ENCODE measurements at places on chromosomes 6 and 20.
A peak's percentile ranks its signal among the peaks of the same experiment; 100 is the strongest.

GRCh38 chr6:146679386-146679785 lies 80.6 kb downstream of the ADGB start:
- no peak for DNase-seq

DNA sequence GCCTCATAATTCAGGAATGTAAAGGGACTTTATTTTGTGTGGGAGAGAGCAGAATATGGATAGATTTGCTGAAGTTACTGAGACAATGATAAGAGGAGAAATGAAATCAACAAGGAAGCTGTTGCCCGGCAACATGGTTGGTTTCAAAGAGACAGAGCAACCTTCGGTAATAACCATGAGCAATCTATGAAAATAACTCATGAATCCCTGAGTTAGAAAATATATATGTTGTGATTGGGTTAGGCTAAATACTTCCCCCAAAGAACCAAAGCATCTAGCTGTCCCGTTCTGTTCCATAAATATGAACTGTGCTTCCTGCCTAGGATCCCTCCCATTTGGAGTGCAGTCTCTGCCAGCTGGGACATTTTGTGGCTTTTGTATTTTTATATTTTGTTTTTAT lies 23.1 kb downstream of the SERPINB1 start:
- DNase-seq: no peak

DNA sequence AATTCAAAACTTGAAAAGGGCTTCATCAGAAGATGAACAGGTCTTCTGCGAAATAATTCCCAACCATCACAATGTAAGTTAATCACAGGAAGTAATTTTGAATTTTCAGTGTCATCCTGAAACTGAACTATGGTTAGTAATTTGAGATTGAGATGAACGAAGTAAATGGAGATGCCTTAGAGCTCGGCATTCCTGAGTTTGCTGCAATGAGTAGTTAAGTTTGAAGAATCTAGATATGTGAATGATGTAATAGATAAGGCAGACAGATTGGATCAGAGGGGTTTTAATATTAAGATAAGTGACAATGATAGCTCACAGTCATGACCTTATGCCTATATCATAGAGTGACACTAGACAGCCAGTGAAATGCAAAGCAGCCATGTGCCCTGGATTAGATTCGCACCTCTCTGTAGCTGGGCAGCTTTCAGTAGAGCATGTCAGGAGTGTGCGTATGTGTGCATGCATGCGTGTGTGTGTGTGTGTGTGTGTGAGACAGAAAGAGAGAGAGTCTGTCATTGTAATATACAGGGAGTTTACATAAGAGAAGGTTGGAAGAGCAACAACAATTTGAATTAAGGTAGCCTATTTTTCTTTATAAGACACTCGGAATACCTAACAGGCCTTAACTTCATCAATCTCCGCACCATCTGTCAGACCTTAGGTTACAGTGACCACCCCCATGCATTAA lies 233.0 kb downstream of the GMPR start:
- no peak for DNase-seq

- no peak for DNase-seq
Measured at GRCh38 chr6:79672631-79673111, 41.5 kb downstream of the SH3BGRL2 start.

DNA sequence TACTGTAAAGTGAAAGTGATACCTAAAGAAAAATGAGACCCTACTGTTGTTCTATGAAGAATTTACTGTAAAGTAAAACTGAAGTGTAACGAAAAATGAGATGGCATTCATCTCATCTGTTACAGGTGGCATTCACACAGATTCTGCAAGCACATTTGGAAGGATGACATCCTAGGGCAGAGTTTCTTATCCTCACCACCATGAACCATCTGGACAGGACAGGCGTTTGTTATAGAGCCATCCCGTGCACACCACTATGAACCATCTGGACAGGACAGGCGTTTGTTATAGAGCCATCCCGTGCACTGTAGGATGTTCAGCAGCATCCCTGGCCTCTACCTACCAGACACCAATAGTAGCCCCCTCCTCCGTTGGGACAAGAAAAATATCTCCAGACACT lies 294.8 kb downstream of the GMDS start:
- no peak for DNase-seq

DNA sequence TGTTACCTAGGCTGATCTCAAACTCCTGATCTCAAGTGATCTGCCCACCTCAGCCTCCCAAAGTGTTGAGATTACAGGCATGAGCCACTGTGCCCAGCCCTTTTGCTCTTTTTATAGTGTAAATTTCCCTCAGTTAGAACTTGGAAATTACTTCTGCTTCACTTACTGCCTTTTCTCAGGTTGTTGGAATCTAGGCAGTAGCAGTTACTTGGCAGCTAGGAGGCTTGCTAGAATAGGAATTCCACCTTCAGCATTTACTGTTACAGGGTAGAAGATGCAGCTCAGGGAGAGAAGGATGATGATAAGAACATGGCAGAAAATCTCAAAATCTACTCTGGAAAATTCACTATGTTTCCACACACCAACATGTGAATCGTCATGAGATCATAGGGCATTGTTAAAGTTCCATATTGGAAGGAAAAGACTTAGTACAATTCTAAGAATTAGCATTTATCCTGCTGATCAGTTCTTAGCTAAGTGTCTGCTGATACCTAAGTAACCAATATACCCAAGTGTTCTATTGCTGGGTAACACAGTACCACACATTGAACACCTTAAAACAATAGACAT lies 182.2 kb downstream of the SLC16A10 start:
- DNase-seq: no peak

DNA sequence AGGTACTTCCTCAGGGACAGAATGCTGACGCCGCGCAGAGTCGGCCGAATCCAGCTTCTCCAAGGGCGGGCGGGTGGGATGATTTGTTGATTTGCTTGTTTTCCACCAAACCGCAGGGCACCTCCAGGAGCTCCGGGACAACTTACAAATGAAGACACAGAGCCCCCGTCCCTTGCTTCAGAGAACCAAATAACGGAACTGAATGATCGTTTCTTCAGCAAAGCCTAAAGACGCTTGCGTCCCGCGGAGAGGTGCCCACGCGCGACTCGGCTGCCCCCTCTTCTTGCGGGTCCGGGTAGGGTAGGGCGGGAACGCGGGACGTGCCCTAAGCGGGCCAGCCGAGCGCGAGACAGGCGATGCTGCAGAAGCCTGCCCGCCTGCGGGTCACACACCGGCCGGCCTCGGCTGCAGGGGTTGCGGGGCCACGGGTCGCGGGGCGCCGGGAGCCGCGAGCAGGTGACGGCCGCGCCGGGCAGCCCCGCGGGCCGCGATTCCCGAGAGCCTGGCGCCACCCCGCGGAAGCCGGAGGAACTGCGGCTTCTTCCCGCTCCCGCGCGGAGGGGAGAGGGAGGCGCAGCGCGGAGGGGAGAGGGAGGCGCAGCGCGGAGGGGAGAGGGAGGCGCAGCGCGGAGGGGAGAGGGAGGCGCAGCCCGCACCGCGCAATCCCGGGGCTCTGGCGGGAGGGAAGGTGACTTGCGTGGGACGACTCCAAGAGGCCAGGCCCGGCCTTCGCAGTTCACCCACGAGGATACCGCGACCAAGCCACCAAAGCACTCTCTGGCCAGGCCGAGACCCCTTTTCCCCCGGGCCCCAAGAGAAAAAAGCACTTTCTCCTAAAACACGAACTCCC lies 7.7 kb upstream of the FOXF2 start:
- peak; percentile 94 for DNase-seq

- no peak for DNase-seq
Measured at GRCh38 chr6:20180935-20181334, 31.3 kb downstream of the MBOAT1 start.

DNA sequence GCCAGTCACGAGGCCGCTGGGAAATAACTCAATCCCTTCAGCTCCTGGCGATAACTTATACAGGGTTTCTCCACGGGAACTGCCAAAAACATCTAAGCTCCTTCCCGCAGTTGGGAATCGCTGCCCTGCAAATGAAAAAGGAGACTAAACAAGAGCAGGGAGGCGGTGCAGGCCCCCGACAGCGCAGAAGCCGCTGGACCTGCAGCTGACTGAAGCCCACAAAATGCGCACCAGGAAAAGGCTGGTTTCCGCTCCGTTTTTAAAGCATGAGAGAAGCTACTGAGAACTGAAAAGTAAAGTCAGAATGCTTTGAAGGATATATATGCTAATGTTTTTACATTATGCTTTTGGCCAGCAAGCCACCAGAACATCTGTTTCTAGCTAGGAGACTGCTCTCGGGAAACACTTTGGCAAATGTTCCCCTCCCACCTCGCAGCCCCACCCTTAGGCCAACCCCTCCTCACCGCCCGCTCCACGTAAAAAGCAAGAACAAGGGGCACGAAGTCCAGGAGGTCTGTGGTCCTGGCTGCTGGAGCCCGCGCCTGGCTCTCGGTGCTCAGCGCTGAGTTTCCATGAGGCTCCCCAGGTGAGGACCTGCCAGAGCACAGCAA lies 90.5 kb downstream of the SOD2 start:
- DNase-seq: no peak

DNA sequence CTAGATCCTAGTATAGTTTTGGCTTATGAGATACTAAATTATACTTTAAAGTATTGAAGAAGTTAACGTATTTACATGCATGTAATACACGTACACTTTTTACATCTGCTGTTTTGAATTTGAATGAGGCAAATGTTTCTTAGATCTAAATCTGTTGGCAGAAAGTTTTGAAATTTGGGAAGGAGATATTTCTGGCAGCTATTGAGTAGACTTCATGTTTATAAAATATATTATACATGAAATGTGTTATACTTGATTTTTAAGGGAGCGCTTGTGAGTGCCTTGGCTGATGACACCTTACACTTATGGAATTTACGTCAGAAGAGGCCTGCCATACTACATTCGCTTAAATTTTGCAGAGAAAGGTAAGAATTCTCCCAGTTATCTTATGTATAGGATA lies 34.7 kb downstream of the STXBP5 start:
- no peak for DNase-seq
